ENCODE measurements at places on chromosomes 1 and 21.
A peak's percentile ranks its signal among the peaks of the same experiment; 100 is the strongest.

- no peak for DNase-seq
Observed at GRCh38 chr21:17554679-17555465, 42.0 kb downstream of the CXADR start.

GRCh38 chr1:42681741-42682483, at the start of gene YBX1:
Gene YBX1, plus strand, starts transcription at chr1:42682418. Its CDS starts 148 bp downstream, at chr1:42682566.
- DNase-seq, result peak; percentile 91

DNA sequence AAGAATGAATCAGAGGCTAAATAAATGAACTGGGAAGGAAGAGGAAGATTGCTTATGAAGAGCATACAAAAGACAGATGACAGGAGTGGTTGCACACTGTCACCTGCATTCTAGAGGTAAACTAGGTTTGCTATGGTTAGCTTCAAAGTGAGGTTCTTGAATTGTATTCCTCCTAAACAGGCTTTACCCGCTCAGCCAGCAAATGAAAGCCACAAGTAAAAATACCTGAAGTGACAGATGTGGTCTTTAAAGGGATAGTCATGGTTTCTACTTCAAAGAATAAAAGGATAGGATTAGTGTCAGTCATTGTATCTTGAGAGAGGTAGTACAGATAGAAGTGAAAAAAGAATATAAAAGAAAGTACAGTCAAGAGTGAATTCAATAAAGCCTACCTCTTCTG, 32.4 kb upstream of the PRDX6 start:
- no peak for DNase-seq

DNA sequence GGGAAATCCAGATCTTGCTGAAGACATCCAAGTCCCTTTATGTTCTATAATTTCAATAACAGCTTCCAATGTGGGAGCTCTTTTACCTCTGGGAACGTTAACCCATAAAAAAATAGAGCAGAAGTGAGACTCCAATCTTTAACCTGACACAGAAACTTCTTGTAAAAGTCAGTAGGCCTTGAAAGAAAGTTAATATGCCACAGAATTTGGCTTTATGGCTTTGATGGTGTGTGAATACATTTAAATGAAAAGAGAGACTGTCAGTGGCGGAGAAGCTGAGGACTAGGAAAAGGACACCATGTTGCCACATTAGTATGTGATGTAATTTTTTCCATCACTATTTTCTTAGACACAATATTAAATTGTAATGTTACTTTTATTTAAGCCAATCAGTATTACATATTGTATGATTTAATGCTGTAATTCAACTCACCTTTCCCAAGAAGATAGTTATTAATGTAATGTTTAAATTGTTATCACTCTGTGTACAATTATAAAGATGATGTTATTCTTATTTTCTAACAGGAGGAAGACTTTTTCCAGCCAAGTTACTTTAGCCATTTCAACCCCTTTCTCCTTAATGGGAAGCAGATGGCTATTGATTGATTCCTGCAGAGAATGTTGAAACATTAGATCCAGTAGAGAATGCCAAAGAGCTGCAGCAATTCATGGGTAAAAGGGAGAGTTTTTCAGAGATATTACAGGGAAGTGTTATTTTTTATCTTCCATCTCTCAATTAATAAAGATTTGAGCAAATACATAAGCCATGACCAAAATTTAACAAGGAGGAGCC, 17.5 kb upstream of the CLDN8 start:
- DNase-seq, result no peak

DNA sequence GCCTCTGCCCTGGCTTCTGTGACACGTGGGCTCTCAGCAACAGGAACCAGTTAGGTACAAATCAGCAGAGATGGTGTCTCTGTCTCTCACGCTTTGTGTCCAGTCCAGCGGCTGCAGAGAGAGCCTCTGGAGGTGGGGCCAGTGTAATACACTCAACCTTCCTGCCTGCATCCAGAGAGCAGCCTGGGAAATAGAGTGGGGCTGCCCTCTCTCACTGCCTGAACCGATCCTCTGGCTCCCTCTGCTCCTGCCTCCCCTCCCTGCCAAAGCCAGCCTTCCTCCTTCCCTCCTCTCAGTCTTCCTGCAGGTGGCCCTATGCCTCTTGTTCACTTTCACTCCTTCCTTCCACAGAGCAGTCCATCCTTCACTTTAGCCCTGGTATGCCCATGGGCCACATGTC, at the start of gene ZNF648:
Gene ZNF648, minus strand, starts transcription at position 119 of the 400 bp plus-strand sequence. CDS start 3,702 bp downstream, outside the sequence.
- DNase-seq, result no peak

DNA sequence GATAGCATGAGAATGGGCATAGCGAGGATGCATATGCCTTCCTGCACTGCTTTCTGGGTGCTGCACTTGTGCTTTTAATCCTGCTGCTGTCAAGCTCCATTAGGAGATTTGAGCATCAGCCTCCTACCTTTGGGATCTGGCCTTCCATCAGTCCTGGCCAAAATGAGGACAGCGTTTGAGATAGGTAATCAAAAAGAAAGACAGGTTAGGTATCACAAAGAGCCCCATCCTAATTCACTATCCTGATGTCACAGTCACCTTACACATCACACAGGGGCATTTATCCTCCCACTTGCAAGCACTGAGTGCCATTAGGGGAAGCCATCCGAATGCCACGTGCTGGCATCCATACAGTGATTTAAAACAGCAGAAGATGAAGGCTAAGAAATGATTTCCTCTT, 13.2 kb upstream of the FAM163A start:
- DNase-seq, result no peak

GRCh38 chr1:219669556-219669955, 56.7 kb upstream of the ZC3H11B start:
- DNase-seq, result no peak

GRCh38 chr1:156970017-156970416, 49.6 kb downstream of the LRRC71 start:
- DNase-seq, result no peak
